CD4-positive, alpha-beta T cell treated with Interleukin-6 at 100 ng/mL for 8 hours (primary cell): ENCODE measurements at places on chromosomes 2 and 18.

DNA sequence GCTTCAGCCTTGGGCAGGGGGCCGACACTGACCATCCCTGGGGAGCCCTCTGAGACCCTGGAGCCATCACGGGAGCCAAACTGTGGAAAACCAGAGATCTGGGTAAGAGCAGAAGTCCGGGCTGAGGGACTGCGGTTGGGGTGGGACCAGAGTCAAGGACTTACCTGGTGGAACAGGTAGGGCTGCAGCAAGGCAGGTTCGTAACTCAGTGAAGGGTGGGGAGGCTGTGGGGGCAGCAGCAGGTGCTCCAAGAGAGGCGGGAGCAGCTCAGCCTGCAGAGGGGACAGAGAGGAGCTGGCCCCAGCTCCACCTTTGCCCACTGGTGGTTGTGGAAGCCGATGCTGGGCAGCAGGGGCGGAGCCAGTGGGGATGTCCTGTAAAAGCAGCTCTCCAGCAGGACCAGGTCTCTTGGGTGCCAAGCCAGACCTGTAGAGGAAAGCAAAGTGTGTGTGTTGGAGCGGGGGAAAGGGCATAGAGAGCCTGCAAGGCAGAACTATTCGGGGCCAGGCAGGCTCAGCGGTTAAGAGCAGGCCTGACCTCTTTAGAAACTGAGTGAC lies 6.7 kb downstream of the PTPRN start:
- DNase-seq = no peak

DNA sequence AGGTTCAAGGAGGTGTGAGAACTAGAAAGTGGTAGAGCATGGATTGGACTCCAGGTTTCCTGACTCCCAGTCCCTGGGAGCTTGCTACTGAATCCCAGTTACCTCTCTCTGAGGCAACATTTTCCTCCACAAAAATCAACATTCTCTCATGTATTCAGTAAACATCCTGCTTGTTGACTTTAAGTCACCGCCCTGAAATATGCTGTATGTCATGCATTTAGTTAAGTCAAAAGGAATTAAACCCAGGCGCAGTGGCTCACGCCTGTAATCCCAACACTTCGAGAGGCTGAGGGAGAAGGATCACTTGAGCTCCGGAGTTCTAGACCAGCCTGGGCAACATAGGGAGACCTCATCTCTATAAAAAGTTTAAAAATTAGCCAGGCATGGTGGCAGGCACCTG lies 3.8 kb downstream of the MATN3 start:
- DNase-seq = no peak

DNA sequence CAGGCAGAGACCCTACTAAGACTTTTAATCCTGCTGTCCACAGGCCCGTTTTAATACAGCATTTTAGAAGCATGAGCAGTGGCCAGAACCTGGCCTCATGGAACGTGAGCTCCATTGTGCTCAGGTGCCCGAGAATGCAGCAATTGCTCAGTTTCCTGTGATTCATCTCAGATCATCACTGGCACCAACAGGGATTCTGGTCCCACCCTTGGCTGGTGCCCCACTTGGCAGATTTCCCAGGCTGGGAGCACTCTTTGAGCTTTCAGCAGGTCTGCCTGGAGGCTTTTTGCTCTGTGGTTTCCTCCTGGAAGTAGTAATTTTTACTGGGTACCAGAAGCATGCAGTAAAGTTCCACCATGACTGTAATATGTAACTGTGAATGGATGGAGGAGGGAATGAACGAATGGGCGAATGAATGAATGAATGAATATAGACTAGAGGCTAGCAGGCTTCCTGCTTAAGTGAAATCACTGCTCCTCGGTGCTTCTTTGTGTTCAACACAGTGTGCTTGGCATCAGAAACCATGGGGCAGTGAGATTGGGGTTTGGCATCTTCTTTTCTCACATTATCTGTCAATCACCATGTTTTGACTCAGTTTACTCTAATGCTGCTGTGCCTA lies 312.9 kb downstream of the PRKCE start:
- no peak for DNase-seq

DNA sequence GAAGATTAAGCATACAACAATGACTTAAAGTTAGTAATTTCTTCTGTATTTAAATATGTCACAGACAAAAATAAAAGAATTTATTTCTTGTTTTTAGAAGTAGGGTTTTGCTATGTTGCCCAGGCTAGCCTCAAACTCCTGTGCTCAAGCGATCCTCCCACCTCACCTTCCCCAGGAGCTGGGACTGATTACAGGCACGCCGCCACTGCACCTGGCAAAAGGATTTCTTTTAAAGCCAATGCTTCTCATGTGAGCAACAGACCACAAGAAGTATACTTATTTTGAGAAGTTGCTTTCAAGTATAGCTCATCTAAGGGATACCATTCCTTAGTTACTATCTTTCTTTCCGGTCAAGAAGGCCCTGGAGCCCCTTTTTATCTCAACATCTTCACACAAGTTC lies 57.2 kb upstream of the BBS5 start:
- no peak for DNase-seq

- no peak for DNase-seq
Measured at GRCh38 chr2:12099374-12099773, 352.9 kb downstream of the LPIN1 start.

DNA sequence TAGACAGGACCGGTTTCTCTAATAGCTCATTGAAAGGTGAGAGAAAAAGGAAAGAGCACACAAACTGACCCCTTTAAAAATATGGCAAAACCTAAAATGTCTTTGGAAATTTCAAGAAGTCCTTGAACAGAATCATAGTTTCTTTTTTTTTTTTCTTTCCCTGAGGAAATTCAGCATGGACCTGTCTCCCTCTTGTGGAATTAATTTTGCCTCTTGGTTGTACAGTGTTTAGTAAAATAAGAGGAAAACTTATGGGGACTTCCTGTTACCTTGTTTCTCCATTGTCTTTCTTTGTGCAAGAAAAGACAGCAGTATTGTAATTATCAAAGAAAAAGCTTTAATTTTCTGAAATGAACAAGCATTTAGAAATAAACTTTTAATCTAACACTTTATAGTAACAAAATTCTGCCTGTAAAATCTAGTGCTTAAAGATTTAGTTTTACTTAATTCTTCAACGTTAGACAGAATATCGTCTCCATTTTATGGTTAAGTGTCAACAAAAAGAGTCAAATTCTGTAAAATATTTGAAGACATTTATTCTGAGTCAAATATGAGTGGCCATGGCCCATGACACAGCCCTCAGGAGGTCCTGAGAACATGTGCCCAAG lies 176.3 kb upstream of the NABP1 start:
- no peak for DNase-seq

- DNase-seq = no peak
Measured at GRCh38 chr2:176502619-176503018, 233.4 kb downstream of the MTX2 start.

GRCh38 chr2:41846962-41847361 lies 200.9 kb upstream of the PKDCC start:
- no peak for DNase-seq

GRCh38 chr2:195009202-195009601 lies 647.8 kb upstream of the SLC39A10 start:
- DNase-seq = no peak

DNA sequence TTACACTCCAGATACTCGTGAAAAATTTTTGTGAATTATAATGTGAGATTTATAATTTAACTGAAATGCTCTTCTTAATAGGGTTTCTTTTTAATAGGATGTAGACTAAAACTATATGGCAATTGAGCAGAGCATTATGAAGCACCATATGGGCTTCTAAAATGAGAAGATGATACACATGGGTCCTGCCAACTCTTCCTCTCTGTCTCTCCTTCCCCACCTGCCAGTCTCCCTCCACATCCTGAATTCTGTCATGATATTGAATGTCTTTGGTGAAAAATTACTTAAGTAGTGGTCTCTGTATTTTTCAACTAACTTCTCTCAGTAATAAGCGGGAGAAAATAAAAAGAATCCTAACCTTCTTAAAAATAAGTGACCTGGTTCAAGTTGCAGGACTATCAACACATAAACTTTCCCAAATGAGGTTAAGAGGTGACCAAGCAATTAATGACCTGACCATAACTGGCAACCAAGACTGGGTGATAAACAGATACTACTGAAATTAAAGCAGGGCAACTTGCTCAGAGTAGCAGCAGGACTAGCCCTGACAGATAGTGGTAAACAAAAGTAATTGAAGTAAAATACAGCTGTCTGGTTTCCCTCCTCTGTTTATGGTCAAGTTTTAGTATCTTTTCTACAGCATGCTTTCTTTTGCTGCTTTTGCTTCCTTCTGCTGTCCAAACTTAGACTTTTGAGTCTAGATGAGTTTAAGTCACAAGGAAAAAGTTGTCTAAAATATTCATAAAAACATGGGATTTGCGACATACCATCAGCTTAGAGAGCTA lies 117.1 kb upstream of the PDE1A start:
- DNase-seq = no peak

DNA sequence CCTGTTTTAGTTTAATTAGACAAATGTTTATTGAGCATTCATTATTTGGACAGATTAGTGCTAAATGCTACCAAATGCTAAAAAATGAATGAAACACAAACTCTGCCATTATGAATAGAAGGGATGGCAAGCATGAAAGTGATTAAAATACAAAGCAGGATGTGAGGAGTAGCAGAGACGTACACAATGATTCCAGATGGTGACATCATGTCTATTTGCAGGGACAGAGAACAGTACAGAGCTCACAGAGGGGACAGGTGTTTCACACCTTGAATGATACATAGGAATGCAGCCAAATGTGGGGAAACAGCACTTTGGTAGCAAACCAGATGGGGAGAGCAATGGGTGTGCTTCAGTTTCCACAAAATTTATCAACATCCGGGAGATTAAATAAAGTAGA lies 76.3 kb downstream of the CD226 start:
- no peak for DNase-seq

DNA sequence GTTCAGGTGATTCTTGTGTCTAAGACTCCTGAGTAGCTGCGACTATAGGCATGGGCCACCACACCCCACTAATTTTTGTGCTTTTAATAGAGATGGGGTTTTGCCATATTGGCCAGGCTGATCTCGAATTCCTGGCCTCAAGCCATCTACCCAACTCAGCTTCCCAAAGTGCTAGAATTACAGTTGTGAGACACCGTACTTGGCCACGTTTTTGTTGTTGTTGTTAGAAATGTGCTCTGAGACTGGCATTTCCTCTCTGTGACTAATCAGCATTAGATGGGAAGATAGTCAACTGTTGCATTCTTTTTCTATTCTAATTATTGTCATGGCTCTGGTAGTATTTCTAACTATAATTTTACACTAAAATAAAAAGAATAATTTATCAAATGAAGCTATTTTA lies 191.7 kb downstream of the CAMKMT start:
- no peak for DNase-seq

DNA sequence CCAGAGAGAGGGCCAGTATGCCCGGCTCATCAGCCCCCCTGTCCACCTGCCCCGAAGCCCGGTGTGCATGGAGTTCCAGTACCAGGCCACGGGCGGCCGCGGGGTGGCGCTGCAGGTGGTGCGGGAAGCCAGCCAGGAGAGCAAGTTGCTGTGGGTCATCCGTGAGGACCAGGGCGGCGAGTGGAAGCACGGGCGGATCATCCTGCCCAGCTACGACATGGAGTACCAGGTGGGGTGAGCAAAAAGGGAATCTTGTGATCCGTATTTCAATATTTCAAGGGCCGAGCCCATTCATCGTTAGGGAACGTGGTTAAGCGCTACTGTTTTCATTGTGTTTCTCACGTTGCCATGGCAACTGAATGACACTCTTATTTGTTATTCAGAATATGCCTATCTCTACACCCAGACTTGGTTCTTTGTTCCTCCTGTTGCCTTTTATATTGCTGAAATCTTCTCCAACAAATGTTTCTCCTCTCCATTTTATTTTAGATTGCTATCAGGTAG lies 81.5 kb downstream of the NRP2 start:
- no peak for DNase-seq

DNA sequence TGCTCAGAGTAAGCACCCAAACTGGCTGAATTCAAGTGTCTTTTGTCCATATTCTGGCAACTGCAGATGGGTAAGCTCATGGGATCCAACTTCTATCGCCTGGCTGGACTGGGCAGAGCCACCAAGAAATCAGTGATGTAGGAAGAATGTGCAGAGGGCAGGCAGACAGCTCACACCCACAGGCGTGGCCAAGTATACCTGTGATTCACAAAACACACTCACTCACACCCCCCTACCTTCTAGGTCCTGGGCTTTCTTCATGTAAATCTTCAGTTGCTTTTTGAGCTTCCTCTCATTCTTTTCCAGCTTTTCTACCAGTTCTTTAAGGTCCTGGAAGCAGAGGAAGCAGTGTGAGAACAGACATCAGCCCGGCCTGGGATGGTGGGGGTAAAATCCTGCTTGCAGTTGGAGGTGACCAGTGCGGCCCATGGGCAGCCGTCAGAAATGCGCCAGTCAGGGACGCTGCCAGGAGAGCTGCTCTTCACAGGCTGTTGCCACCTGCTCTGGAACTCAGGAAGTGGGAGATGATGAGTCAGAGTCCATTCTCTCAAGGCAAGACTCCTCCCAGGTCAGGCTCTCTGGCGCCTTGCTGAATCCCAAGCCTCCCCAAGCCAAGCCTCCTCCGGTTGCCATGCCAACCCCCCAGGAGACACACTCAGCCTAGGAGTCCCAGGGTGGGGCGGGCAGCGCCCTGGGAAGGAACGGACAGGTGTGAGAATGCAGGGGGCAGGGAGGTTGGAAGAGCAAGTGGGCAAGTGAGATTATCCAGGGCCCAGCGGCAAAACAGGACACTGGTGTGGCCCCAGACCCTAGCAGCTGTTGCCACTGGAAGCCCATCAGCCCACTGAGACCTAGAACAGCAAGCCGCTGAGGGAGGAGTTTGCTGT lies 36.2 kb upstream of the ACAA2 start:
- no peak for DNase-seq

- DNase-seq = no peak
Measured at GRCh38 chr18:13568443-13569392, 157.6 kb downstream of the FAM210A start.

- DNase-seq = no peak
Measured at GRCh38 chr2:96792772-96793749, 23.0 kb upstream of the CNNM3 start.

- DNase-seq = no peak
Measured at GRCh38 chr2:54803783-54804751, 80.6 kb downstream of the EML6 start.

DNA sequence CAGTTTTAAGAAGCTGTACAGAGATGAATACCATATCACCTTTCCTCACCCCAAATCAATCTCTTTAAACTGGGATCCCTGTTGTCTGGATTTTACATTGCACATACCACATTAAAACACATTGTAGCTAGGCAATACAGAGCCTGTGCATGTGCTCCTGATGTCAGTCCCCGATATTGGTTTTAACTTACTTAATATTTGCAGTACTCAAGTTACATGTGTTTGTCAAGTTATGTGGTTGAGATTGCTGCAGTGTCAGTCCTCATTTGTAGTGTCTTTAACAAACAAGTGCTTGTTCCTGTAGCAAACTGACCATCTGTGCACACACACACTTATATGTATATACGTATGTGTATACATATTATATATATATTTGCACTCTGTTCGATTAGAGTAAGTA lies 10.4 kb upstream of the UBE2E3 start:
- no peak for DNase-seq

DNA sequence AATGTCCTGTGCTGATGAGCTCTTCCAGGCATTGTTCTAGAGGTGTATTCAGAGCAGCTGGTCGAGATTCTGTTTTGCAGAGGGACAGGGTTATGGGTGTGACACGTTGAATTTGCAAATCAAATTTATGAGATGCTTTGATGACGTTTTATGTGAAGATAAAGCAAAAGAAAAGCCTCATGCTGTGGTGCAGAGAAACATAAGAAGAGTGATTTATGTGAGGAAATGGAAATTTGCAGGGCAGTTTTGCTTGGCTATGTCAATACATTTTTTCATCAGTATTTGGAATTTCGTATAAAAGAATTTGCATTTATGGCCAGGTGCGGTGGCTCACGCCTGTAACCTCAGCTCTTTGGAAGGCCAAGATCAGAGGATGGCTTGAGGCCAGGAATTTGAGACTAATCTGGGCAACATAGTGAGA lies 36.4 kb downstream of the TSN start:
- DNase-seq = no peak

GRCh38 chr2:162022290-162022945 lies 51.6 kb downstream of the DPP4 start:
- DNase-seq = no peak
